ENCODE measurements at places on chromosomes 3 and 15. TPM values are rescaled to one million over a fixed set of nuclear protein-coding genes. Genes with fewer than 3 reads are reported as not detected.

Gene WDR49
- total RNA-seq, result 0.32 TPM

Gene DAPK2
- 5.6 TPM for total RNA-seq

Gene ZIC1
- 0.06 TPM for total RNA-seq

Gene DCBLD2
- 23.2 TPM for total RNA-seq

Gene SCAANT1
- total RNA-seq, result not detected

Gene KNL1
- 2.3 TPM for total RNA-seq

Gene VWA5B2
- total RNA-seq, result not detected

Data from mucosa of gallbladder (tissue), 1 donor.